ENCODE measurements at places on chromosomes 5 and 9. TPM values are rescaled to one million over a fixed set of nuclear protein-coding genes. Genes with fewer than 3 reads are reported as not detected.
A peak's percentile ranks its signal among the peaks of the same experiment; 100 is the strongest.

- H3K36me3 ChIP-seq: no peaks in the 10 kb centered on the region
- no peak overlapping the region for H3K27ac ChIP-seq
- H3K27me3 ChIP-seq: no peaks in the 10 kb centered on the region
- no peak for DNase-seq
- H3K4me1 ChIP-seq: no peaks in the 10 kb centered on the region
Observed at GRCh38 chr9:27663526-27663925, 90.2 kb upstream of the C9orf72 start.

DNA sequence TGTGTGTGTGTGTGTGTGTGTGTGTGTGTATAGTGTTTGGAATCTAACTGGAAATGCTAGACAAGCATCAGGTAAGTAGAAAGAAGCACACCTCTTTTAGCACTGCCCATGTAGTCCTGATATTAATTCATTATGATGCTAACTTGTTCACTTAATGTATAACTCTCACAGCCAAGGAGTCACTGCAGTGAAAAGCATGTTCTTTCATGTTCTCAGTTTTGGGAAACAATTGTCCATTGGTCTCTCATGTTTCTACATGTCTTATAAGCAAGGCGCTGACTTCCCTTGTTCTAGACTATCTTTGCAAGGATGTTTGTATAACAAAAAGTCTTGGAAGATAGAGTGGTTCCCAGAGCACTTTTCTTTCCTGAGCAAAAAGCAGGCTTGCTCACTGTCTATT lies 148.8 kb upstream of the TNPO1 start:
- H3K4me3 ChIP-seq: no peak overlapping the region
- H3K4me1 ChIP-seq: no peaks in the 10 kb centered on the region
- H3K36me3 ChIP-seq: no peaks in the 10 kb centered on the region
- no peak for DNase-seq
- H3K27me3 ChIP-seq: peaks cover 30% of the 10 kb centered on the region

The MEIKIN gene
- polyA plus RNA-seq: not detected

The IQGAP2 gene
- 13.5 TPM for polyA plus RNA-seq

The BHMT gene
- not detected for polyA plus RNA-seq

GRCh38 chr5:179558932-179559283 lies 8.6 kb downstream of the RUFY1 start:
- peaks cover 43% of the 10 kb centered on the region for H3K36me3 ChIP-seq
- H3K4me1 ChIP-seq: no peaks in the 10 kb centered on the region
- no peak overlapping the region for H3K27ac ChIP-seq

GRCh38 chr9:130682421-130683121 lies 11.0 kb upstream of the EXOSC2 start:
- no peak overlapping the region for H3K27ac ChIP-seq
- peaks cover 19% of the 10 kb centered on the region for H3K4me1 ChIP-seq
- H3K27me3 ChIP-seq: peaks cover 15% of the 10 kb centered on the region
- peak; percentile 74 for DNase-seq
- H3K4me3 ChIP-seq: peak overlapping the region; percentile 66

- peaks cover 3% of the 10 kb centered on the region for H3K27me3 ChIP-seq
- DNase-seq: no peak
- no peaks in the 10 kb centered on the region for H3K4me1 ChIP-seq
Observed at GRCh38 chr9:107585465-107585864, 95.9 kb upstream of the KLF4 start.

- peaks cover 7% of the 10 kb centered on the region for H3K4me1 ChIP-seq
- DNase-seq: peak; percentile 61
- H3K27ac ChIP-seq: peak overlapping the region; percentile 50
- no peaks in the 10 kb centered on the region for H3K36me3 ChIP-seq
- no peaks in the 10 kb centered on the region for H3K27me3 ChIP-seq
- no peak overlapping the region for H3K4me3 ChIP-seq
Observed at GRCh38 chr9:95852059-95853032, 23.1 kb upstream of the ERCC6L2 start.

DNA sequence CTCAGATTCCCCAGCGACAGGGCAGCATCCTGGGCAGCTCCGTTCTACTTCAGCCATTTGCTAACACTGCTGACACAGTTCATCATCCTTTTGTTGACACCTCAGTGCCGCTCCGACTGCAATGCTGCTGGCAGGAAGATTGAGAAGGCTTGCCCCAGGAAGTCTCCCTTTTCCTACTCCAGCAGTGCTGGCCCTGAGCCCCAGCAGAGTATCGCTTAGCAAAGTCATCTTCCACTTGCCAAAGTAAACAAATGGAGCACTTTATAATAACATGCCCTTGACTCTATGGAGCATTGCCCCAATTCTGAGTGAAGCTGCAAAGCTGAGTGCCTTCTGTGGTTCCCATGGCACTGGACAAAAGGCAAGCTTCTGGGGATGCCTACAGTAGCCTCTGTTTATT lies 32.2 kb downstream of the PRLR start:
- no peaks in the 10 kb centered on the region for H3K36me3 ChIP-seq
- H3K4me3 ChIP-seq: no peak overlapping the region
- no peak for DNase-seq
- H3K27ac ChIP-seq: no peak overlapping the region
- H3K27me3 ChIP-seq: peaks cover 12% of the 10 kb centered on the region

The IL4 gene
- polyA plus RNA-seq: not detected

- no peaks in the 10 kb centered on the region for H3K27me3 ChIP-seq
- no peak overlapping the region for H3K27ac ChIP-seq
- no peak overlapping the region for H3K4me3 ChIP-seq
- no peak for DNase-seq
Observed at GRCh38 chr5:117201001-117201400, 626.4 kb upstream of the SEMA6A start.

DNA sequence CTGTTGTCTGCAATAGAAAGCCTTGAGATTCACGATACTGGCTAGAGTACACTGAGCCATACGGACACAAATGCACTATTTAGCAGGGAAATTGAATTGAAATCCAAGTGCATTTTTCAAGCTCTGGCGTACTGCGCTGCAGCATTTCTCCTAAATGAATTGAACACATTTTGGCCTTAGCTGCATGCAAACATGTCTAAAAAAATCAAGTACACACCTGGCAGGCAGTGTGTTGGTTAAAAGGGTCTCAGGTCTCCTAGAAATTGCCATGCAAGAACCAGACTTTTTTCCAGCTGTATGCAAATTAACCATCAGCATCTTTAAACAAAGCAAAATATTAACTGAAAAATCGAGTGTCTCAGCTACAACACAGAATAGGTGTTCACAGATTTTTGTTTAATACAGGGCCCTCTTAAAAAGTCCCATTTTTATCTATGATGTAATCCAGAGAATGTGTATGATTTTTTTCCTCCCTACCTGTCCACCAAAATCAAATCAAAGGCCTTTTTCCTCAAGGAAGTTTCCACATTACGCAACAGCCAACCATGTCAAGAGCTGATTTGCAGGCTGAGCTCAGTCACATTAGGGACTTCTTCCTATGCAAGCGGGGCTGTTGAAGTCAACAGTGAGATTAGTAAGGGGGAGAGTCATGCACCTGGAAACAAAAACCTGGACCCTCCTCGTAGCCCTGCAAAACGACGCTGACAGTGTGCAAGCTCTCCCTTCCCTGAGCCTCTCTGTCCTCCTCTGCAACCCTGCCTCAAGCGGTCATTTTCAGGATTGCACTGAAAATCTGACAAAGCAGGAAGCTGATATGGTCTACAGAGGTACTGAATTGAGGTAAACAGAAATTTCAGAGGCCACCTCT lies 14.1 kb upstream of the SFXN1 start:
- H3K4me1 ChIP-seq: no peaks in the 10 kb centered on the region
- H3K27me3 ChIP-seq: peaks cover 16% of the 10 kb centered on the region
- peak; percentile 59 for DNase-seq
- H3K36me3 ChIP-seq: no peaks in the 10 kb centered on the region
- no peak overlapping the region for H3K27ac ChIP-seq

- H3K36me3 ChIP-seq: no peaks in the 10 kb centered on the region
- H3K4me1 ChIP-seq: no peaks in the 10 kb centered on the region
- no peaks in the 10 kb centered on the region for H3K27me3 ChIP-seq
- DNase-seq: no peak
- H3K27ac ChIP-seq: no peak overlapping the region
Observed at GRCh38 chr5:72830362-72830761, 13.9 kb downstream of the TNPO1 start.

The ANKRD55 gene
- 4.6 TPM for polyA plus RNA-seq

DNA sequence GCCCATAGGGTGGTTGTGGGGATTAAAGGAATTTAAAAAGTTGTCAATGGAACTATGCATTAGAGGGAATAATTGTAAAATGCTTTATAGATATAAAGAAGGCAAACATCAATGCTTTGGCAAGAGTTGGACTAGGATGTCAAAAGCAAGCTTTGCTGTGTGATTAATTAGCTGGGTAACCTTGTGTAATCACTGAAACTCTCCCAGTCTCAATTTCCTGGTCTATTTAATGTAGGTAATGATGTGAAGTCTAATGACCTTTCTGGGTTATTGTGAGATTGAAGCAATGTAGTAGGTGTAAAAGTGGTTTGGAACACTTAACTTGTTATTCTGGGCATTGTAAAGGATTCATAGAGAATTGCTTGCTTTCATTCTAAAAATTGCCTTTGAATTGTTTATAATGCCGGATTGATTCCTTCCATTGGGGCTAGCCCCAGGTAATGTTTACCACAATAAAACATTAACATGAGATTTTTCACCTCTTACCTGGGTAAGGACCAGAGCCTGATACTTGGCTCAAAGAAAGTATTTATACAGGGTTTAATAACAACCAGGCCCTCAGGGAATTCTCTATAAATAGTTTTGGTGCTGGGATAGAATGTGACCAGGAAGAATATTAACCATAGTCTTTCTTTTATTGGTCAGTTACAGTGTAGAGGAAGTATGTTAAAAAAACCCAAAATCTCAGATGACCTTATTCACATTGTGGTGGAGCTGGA lies 30.0 kb upstream of the CLINT1 start:
- no peaks in the 10 kb centered on the region for H3K4me1 ChIP-seq
- H3K27ac ChIP-seq: no peak overlapping the region
- H3K36me3 ChIP-seq: no peaks in the 10 kb centered on the region
- no peaks in the 10 kb centered on the region for H3K27me3 ChIP-seq
- H3K4me3 ChIP-seq: no peak overlapping the region

- no peak overlapping the region for H3K4me3 ChIP-seq
- H3K27me3 ChIP-seq: no peaks in the 10 kb centered on the region
- DNase-seq: no peak
- H3K4me1 ChIP-seq: no peaks in the 10 kb centered on the region
Observed at GRCh38 chr5:103942587-103943186, 380.1 kb upstream of the NUDT12 start.

DNA sequence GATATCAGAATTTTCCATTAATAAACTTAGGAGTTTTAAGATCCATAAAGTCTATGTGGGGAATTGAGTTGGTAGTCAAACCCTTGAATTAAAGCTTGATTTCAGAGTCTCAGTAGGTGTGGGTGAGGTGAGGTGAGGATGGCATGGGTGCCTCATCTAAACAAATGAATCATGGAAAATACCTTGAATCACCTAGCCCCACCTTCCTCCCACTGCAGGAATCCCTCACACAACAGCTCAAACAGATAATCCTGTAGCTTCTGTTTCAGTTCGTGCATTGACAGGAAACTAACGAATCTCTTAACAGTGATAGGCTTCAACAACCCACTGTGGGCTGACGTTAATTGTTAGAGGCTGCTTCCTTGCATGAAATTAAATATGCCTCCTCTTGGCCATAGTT lies 185.0 kb downstream of the SREK1 start:
- no peaks in the 10 kb centered on the region for H3K36me3 ChIP-seq
- no peak overlapping the region for H3K4me3 ChIP-seq
- H3K27ac ChIP-seq: no peak overlapping the region

The PCDHB9 gene
- polyA plus RNA-seq: not detected

The PCDHGB4 gene
- not detected for polyA plus RNA-seq

The SH2D3C gene
- polyA plus RNA-seq: 0.38 TPM

DNA sequence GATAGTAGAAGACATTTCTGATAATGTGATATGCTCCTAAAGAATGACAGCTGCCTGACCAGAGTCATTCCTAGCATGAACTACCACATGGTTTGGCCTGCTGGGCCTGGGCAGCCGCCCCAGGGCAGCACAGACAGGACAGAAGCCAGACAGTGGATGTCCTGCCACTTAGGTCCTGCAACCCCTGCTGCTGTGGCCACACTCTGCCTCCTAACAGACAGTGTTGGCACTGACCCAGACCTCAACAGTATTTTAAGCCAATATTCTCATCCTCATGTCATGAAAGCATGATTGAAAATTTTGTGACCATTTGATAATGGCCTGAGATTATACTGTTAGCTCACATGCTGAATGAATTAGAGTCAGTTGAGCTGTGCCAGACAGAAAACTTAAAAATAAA lies 15.8 kb downstream of the CENPP start:
- H3K27me3 ChIP-seq: no peaks in the 10 kb centered on the region
- H3K4me1 ChIP-seq: no peaks in the 10 kb centered on the region
- peaks cover 48% of the 10 kb centered on the region for H3K36me3 ChIP-seq
- H3K27ac ChIP-seq: no peak overlapping the region
- no peak for DNase-seq

DNA sequence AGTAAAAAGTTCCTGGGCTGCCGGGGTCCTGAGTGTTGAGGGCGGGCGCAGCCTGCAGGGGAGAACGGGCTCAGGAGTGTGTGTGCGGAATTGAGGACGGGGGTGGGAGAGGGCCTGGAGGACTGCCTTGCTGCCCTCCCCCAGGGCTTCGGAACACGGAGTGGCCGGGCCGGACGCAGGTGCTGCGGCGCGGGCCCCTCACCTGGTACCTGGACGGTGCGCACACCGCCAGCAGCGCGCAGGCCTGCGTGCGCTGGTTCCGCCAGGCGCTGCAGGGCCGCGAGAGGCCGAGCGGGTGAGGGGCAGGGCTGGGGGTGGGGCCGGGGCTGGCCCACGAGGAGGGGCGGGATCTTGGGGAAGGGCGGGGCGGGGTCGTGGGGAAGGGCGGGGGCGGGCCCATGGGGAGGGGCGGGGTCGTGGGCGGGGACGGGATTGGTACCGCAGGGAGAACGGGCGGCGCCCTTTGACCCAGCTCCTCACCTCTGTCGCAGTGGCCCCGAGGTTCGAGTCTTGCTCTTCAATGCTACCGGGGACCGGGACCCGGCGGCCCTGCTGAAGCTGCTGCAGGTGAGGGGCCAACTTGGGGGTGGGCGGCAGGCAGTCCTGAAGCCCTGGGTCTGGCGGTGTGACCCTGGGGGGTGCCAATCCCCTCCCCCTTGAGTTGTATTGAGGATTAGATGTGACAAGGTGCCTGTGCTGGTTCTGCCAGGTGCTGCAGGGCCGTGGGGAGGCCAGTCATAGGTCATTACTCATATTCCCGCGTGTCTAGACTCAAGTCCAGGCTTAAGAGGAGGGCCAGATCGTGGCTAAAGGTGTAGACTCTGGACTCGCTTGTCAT lies 7.1 kb downstream of the FPGS start:
- no peak overlapping the region for H3K4me3 ChIP-seq
- no peaks in the 10 kb centered on the region for H3K27me3 ChIP-seq
- peak; percentile 96 for DNase-seq
- peaks cover 86% of the 10 kb centered on the region for H3K36me3 ChIP-seq
- peaks cover 12% of the 10 kb centered on the region for H3K4me1 ChIP-seq
- peak overlapping the region; percentile 3 for H3K27ac ChIP-seq

GRCh38 chr5:20678814-20679298 lies 690.9 kb upstream of the CDH18 start:
- H3K4me1 ChIP-seq: no peaks in the 10 kb centered on the region
- no peak overlapping the region for H3K4me3 ChIP-seq
- no peak for DNase-seq

DNA sequence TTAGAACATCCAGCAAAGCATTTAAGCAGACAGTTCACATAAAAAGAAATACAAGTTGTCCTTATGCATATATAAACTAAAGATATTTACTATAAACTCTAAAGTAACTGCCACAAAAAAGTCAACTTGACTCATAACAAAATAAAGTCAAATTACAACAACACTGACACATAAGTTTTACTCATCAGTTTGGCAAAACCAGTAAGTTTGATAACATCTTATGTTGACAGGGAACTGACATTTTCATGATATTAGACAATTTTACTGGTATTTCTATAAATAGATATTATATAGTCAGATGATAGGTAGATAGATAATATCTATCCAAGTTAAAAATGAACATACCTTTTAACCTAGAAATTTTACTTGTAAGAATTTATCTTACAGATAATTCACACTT lies 9.9 kb upstream of the TSLP start:
- no peaks in the 10 kb centered on the region for H3K4me1 ChIP-seq
- no peaks in the 10 kb centered on the region for H3K27me3 ChIP-seq
- H3K36me3 ChIP-seq: no peaks in the 10 kb centered on the region
- H3K4me3 ChIP-seq: no peak overlapping the region

Data from K562 (cell line).